ENCODE measurements at places on chromosomes 7 and 10. TPM values are rescaled to one million over a fixed set of nuclear protein-coding genes. Genes with fewer than 3 reads are reported as not detected.

The SLC26A3 gene
- total RNA-seq = not detected

The HMX2 gene
- not detected for total RNA-seq

The ABCC2 gene
- 0.17 TPM for total RNA-seq

The CDHR1 gene
- 1.1 TPM for total RNA-seq

The PRR15 gene
- total RNA-seq = 14.0 TPM

The POLR3A gene
- 20.4 TPM for total RNA-seq

The ADCK2 gene
- total RNA-seq = 32.3 TPM

The JCAD gene
- total RNA-seq = 7.3 TPM

The MOGAT3 gene
- not detected for total RNA-seq

The GCK gene
- total RNA-seq = 2.2 TPM

Measured in epithelial cell of proximal tubule (primary cell).